Gastrocnemius medialis (tissue), 4 donors: ENCODE measurements at places on chromosomes 12 and 14.

GRCh38 chr12:27672643-27673042 lies 23.6 kb upstream of the REP15 start:
- no peak for DNase-seq

GRCh38 chr12:7723926-7724325 lies 12.7 kb downstream of the DPPA3 start:
- no peak for DNase-seq

GRCh38 chr14:51929166-51929565 lies 60.2 kb upstream of the RTRAF start:
- no peak for DNase-seq

- no peak for DNase-seq
These were observed 176.6 kb downstream of the TTC7B start for GRCh38 chr14:90639641-90640040.

DNA sequence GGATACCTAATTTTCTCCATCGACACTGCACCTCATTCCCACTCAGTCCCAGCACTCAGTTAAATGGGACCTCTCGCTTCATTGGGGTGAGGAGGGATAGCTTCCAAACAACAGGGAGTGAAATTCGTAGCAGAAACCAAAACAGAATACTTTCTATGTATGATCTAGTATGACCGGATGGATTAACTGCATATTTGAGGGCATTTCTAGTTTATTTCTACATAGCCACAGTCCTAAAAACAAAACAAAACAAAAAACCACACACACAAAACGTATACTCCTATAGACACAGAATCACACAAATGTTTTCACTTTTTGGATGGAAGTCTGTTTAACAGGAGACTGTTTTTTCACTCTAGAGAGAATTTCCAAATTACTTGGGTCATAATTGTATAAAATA lies 307.5 kb upstream of the FKBP4 start:
- no peak for DNase-seq

DNA sequence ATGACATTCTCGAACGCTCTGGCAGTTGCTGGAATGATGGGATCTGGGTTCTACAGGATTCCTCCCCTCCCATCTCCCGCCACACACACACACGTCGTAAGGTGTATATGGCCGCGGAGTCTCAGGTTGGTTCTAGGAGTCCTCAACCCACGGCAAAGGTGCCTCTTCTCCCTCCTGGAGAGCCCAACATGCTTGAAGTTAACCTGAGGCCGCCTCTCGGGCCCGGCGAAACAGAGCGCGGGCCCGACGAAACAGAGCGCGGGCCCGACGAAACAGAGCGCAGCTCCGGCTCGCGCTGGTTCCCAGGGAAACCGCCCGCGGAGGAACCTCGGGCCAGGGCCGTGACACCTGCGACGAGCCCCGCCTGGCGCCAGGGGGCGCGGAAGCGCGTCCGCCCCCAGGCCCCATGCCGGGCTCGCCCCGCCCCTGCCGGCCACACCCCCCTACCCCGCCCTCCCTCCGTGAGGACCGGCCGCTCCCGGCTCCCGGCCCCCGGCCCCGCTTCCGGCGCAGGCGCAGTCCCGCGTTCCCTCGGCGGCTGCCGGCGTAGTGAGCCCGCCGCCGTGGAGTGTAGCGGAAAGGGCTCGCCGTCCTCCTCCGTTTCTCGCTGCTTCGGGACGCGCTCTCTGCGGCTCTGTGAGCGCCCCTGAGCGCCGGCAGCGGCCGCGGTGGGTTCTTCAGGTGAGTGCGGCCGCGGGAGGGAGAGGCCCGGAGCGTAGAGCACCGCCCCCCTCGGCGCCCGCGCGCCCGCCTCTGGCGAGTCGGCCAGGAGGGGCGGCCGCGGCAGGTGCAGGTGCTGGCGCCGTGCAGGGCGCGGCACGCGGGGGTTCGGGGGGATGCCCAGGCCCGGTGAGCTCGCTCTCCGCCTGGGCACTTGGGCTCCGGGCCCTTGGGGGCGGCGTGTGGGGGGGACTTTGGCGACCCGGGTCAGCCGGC lies at the start of gene RAB3IP:
RAB3IP (plus strand) TSS at position 510 of the 936 bp plus-strand sequence. CDS start 16,549 bp downstream, outside the sequence.
- peak; percentile 82 for DNase-seq

- DNase-seq: peak; percentile 98
These were observed 28.4 kb downstream of the SLC7A8 start for GRCh38 chr14:23154964-23155587.

- peak; percentile 46 for DNase-seq
These were observed 74.9 kb downstream of the NTF3 start for GRCh38 chr12:5506821-5507231.

GRCh38 chr14:58947156-58947555 lies 241.3 kb upstream of the DAAM1 start:
- DNase-seq: no peak

- no peak for DNase-seq
These were observed 838.2 kb upstream of the MGAT4C start for GRCh38 chr12:87094356-87094755.

DNA sequence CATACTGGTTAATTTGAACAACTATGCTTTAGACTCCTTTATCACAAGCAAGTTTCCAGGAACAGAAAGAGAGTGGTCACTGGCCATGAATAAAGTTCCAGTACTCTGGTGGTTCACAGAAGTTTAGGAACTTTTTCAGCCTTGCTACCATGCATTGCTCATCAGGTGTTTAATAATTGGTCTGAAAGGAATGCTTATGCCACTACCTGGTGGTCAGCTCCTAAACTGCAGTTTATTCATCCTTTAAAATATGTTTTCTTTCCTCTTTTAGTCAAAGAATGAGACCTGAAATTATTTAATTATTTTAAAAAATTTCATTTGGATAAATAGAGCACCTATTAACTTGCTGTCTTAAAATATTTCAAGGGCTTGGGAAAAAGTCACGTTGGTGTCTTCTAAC lies 260.1 kb upstream of the OR4E1 start:
- DNase-seq: no peak

DNA sequence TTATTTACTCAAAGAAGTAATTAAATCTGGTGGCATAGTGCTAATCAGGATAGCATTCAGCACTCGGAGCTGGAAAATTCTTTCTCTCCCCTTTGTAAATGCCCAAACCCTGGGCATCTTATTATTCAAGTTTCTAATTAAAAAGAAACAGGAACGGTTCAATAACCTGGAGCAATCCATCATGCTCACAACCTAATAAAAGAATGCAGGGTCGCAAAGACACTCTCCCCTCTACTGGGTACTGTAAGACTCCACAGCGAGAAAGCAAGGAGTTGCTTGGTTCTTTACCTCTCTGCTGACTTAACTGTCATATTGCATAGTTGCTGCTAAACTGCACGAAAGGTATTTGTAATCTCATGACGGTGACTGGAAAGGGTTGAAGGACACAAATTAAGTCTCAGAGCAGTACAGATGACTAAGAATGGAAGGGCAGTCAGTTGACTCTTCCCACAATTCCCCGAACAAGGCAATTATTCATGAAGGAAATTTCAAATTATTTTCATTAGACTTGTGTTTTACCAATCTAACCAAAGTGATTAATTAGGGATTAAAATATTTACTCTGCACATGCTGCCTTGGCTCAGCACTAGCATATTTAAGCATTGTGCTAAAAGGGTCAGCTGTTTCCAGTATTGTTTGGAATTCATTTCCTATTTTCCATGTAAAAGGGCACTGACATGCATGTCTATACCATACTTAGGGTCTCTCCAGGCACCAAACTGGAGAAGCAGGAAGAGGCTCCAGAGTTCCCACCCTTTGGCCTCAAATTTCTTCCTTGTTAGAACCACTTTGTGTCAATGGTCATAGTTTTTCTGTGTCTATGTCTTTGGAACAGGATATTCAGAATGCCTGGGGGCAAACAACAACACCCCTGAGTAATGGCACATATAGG lies 182.2 kb downstream of the EXOC5 start:
- no peak for DNase-seq

- no peak for DNase-seq
These were observed 118.9 kb downstream of the PIWIL1 start for GRCh38 chr12:130456375-130457199.

- no peak for DNase-seq
These were observed 156.5 kb upstream of the RMST start for GRCh38 chr12:97306147-97306546.

DNA sequence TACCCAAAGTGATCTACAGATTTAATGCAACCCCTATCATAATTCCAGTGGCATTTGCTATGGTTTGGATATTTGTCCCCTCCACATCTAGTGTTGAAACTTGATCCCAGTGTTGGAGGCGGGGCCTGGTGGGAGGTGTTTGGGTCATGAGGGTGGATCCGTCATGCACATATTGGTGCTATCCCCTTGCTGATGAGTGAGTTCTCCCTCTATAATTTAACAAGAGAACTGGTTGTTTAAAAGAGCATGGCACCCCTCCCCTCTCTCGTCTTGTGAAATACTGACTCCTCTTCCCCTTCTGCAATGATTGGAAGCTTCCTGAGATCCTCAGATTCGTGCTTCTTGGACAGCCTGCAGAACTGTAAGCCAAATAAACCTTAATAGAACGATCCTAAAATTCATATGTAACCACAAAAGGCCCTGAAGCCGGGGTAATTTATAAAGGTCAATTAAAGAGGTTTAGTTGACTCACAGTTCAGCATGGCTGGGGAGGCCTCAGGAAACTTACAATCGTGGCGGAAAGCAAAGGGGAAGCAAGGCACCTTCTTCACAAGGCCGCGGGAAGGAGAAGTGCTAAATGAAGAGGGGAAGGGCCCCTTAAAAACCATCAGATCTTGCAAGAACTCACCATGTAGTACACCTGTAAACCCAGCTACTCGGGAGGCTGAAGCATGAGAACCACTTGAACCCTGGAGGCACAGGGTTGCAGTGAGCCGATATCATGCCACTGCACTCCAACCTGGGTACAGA lies 41.2 kb downstream of the SLC39A9 start:
- no peak for DNase-seq

GRCh38 chr12:117805865-117806264 lies 162.9 kb downstream of the KSR2 start:
- no peak for DNase-seq

- no peak for DNase-seq
These were observed 6.4 kb upstream of the BRF1 start for GRCh38 chr14:105307052-105307727.

DNA sequence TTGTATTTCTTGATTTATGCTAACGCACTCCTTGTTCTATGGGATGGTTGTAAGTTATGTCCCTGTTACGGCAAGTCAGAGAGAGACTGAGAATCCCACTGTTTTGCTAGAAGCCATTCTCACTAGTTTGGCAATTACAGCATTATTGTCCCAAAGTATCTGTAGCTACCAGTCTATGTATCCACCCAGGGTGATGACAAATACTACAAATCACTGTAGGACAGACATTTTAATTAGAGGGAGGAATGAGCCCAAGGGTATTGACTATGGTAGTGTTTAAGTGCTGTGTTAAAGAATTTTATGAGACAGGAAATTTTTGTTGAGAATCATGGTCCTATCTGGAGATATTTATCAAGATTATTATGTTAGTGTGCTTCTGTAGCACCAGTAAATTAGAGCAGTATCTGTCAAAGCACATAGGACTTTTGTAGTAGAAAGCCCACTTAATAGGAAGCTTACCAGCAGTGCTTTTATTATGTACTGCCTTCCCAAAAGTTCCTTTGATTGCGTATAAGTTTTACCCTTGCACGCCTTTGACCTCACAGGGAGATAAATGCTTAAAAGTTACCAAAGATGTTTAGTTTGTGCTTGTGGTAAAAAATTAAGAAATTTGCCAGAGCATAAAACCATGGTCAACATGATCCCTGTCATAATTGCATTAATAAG lies 10.7 kb downstream of the PRKCH start:
- no peak for DNase-seq

DNA sequence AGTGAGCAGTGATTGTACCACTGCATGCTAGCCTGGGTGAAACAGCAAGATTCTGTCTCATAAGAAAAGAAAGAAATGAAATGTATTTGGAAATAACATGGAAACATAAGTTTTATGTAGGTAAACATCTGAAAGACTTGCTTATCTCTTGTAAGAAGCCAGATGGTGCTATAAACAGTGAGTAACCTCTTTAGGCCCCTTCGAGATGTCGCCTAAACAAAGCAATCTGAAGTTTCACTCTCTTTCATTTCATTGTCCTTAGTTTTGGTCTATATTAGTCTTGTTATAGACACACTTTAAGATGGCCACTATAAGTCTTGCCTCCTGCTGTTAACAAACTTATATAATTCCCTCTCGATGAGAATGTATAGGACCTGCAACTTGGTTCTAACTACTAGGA lies 472.6 kb upstream of the ATP2B1 start:
- no peak for DNase-seq

GRCh38 chr12:98606359-98606988 lies 13.0 kb downstream of the SLC25A3 start:
- no peak for DNase-seq

- no peak for DNase-seq
These were observed 613.9 kb upstream of the NOVA1 start for GRCh38 chr14:27211741-27212140.

GRCh38 chr12:51346581-51346980 lies at the start of gene CELA1:
TSS of gene CELA1 (minus strand) at chr12:51346679. CDS start at chr12:51346638, 41 bp downstream.
- DNase-seq: no peak

GRCh38 chr12:56362130-56363059 lies at the start of gene APOF:
TSS of gene APOF (minus strand) at chr12:56362857. CDS start at chr12:56362745, 112 bp downstream.
- DNase-seq: no peak

DNA sequence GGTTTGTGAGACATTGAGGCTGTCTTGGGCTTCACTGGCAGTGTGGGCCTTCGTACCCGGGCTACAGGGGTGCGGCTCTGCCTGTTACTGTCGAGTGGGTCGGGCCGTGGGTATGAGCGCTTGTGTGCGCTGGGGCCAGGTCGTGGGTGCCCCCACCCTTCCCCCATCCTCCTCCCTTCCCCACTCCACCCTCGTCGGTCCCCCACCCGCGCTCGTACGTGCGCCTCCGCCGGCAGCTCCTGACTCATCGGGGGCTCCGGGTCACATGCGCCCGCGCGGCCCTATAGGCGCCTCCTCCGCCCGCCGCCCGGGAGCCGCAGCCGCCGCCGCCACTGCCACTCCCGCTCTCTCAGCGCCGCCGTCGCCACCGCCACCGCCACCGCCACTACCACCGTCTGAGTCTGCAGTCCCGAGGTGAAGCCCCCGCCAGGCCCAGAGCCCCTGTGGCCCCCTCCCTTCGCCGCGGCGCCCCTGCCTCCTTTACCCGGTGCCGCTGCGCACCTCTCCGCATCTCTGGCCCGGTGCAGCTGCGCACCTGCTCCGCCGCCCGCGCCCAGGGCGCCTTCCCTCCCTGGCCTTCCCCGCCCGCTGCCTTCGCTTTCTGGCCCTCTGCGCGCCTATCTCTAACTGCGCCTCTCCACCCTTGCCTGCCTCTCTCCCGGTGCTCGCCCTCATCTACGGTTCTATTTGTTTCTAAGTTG lies at the start of gene ENO2:
ENO2 (plus strand) TSS at position 335 of the 701 bp plus-strand sequence. CDS start 1,253 bp downstream, outside the sequence.
- peak; percentile 56 for DNase-seq

GRCh38 chr14:79354336-79354735 lies 857.0 kb downstream of the DIO2 start:
- no peak for DNase-seq

- DNase-seq: peak; percentile 55
These were observed 7.5 kb upstream of the ASPG start for GRCh38 chr14:104078031-104078455.

DNA sequence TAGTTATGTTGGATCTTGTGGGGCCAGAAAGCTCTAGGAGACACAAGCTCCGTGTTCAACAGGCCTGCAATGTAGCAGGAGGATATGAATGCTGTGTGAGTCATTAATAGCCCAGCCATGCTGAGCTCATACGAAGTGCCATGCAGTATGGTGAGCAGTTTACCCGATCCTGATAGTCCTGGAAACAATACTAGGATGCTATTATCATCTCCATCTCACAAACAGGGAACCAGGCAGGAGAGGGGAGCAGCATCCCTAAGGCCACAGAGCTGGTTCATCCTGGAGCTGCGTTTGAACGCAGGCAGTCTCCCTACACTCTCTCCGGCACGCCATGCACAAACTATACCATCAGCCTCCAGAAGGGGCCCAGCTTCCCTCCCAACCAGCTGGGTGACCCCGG lies 20.5 kb downstream of the TTC7B start:
- no peak for DNase-seq

GRCh38 chr12:66397574-66398290 lies 95.4 kb downstream of the HELB start:
- DNase-seq: no peak
